Heart left ventricle (tissue), 16 donors: ENCODE measurements at places on chromosomes 2 and 18. TPM values are rescaled to one million over a fixed set of nuclear protein-coding genes. Genes with fewer than 3 reads are reported as not detected.

GRCh38 chr2:235048549-235048948, 96.7 kb downstream of the SH3BP4 start:
- DNase-seq = peak; percentile 53

GRCh38 chr2:135167273-135167672, 115.2 kb downstream of the RAB3GAP1 start:
- DNase-seq = no peak

DNA sequence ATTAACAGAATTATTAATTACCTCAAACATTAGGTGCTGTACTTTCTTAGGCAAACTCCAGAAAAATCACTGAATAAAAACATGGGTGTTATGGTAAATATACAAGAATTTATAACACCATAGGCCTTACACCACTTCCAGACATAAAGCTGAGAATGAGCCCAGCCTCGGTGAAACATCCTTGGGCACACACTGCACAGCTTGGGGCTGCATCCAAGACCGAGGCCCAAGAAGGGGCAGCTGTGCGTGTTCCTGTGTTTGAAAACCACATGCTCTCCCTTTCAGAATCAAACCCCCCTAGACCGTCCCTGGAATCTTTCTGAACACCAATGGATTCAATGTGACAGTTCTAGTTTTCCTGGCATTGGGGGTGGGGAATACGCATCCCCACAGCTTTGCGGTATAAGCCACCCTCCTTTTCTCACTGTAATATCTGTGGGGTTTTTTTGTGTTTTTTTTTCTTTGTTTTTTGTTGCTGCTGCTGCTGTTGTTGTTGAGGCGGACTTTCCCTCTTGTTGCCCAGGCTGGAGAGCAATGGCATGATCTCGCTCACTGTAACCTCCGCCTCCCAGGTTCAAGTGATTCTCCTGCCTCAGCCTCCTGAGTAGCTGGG, 12.9 kb downstream of the ERFE start:
- no peak for DNase-seq

GRCh38 chr2:190717306-190717705, 68.4 kb downstream of the NAB1 start:
- DNase-seq = no peak

GRCh38 chr18:54671291-54671881, 80.3 kb downstream of the DYNAP start:
- no peak for DNase-seq

DNA sequence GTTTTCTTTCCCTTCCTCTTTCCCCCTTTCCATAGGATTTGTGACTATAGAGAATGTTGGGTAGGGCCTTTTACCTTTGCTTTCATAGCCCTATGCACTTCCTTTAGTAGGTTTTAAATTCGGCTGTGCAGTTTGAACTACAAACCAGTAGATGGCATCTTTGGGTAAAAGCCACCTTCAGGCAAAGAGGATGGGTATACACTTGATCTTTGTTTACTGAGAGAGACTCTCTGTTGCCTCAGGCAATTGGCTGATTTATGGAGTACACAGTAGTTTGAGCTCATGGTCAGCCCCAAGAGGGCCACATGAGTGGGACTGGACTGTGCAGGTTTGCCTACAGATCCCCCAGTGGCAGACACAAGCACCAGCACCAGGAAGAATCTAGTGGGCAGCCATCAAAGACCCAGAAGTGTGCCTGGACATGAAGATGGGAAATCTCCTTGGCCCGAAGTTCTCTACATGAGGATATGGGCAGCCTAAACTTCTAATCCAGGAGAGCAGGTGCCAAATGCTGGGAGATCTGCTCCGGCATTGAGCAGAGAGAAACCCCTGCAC, 1304.3 kb upstream of the DDX18 start:
- DNase-seq = no peak

DNA sequence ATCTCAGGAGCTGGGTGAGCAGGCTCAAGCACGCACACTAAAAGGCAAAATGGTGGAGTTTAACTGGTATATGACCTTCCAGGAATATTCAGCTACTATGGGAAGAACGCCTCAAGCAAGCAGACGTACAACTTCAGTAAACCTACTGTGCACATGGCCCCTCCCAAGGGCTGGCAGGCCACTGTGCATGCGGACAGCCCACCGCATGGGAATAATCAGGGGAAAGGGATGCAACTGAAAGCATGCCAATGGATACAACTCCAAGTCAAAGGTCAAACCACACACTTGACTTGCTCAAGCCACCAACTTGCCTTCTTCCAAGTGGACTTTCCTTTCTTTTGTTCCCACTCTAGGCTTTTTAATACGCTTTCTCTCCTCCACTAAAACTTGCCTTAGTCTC, 121.6 kb upstream of the SNTG2 start:
- DNase-seq = no peak

GRCh38 chr2:38701542-38701941, 35.6 kb downstream of the GALM start:
- no peak for DNase-seq

DNA sequence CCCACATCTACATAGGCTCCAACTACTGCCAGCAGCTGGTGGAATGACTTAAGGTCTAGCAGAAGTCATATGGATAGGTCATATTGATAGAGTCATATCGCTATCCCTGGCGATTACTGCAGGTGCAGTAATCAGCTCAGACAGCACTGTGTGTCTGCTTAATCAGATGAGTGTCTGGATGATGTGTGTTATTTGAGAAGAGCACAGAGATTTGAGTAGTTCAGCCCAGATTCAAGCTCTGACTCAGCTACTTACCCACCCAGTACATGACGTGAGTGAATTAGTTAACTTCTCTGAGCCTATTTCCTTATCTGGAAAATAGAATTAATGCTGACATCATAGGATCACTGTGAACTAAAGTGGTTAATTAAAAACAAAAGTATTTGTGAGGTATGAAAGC, 78.9 kb downstream of the EHD3 start:
- DNase-seq = no peak

Gene CAPG
- total RNA-seq = 25.1 TPM

Gene CCNYL1
- total RNA-seq = 8.2 TPM

Gene DOK6
- total RNA-seq = 9.2 TPM

Gene PDCL3
- 10.3 TPM for total RNA-seq
